ENCODE measurements at places on chromosomes 7 and 10.

DNA sequence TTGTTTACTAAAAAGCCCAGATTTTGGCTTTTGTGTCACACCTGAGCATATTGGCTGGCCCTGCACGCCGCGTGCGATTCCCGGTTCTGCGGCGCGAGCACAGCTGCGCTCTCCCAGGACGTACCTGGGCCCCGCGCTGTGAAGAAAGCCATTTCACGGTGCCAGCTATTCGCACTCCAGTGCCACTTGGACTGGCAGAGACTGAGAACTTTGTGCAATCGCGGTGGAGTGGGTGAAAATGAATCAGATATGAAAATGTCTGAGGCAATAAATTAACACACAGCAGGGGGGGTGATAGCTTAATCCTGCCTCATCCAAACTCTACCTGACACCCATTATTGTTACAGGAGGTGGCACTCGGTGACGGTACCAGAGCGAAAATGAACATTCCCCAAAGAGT, 330.1 kb upstream of the MGMT start:
- no peak for DNase-seq

DNA sequence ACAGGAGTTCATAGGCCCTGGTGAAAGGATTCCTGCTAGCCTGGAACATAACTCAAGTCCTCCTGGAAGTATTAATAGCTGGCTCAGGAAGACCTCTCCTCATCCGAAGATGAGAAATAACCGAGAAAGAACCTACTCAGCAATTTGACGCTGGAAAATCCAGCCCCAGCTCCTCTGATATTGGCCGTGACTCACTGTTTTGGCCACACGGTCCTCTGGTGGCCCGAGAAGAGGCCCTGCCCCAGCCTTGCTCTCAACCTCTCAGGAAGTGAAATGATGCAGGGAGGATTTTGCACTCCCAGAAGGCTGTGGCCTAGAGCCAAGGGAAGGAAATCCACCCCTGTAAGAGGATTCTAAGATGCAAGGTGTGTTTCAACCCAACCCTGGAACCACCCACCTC, 121.6 kb downstream of the MTPAP start:
- no peak for DNase-seq

- no peak for DNase-seq
These were observed 176.8 kb downstream of the PDE1C start for GRCh38 chr7:31893365-31893764.

DNA sequence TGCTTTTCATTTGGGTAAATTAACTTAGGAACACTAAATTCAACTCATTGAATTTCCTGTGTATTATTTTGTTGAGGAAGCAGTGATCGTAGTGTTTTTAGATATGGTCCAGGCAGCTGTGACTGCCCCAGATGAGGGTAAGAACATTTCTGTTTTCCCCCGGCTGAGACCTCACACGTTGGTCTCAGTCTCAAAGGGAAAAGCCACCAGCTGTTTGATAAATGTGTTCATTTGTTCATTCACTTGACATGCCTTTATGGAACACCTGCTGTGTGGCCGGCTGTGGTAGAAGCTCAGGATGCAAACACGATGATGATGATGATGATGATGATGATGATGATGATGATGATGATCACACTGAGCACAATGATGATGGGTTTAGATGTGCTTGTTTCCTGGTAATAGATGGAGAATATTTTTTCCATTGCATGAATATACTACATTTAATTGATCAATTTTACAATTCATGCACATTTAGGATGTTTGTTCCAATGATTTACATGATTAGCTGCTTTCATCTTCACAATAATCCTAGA, 125.6 kb upstream of the ZNF32 start:
- no peak for DNase-seq

- DNase-seq, result no peak
These were observed 38.5 kb downstream of the GHRHR start for GRCh38 chr7:31002256-31002655.
